ENCODE measurements at places on chromosomes 11 and 22. TPM values are rescaled to one million over a fixed set of nuclear protein-coding genes. Genes with fewer than 3 reads are reported as not detected.

DNA sequence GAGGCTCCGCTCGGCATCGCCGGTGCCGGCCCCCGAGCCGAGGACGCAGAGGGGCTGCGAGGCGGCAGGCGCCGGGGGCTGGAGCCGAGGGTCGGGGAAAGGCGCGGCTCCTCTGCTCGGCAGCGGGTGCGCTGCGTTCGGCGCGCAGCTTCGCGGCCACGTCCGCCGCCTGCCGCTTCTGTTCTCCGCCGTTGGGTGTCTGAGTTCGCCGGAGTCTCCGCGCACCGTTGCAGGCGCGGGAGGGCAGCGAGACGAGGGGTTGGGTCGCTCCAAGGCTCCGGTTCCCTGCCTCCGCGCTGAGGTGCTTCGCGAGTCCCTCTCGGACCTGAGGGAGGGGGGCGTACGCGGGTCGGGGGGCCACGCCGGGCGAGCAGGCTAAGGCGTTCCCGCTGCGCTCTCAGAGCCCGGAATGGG, 347 bp downstream of the MN1 start:
- no peak for DNase-seq
- peaks cover 21% of the 10 kb centered on the region for H3K4me1 ChIP-seq
- H3K27ac ChIP-seq: no peak overlapping the region
- no peaks in the 10 kb centered on the region for H3K36me3 ChIP-seq
- H3K4me3 ChIP-seq: peak overlapping the region; percentile 63
- H3K27me3 ChIP-seq: no peaks in the 10 kb centered on the region

The EFCAB6 gene
- not detected for polyA plus RNA-seq

- no peaks in the 10 kb centered on the region for H3K4me1 ChIP-seq
- DNase-seq: no peak
- H3K27ac ChIP-seq: no peak overlapping the region
- no peaks in the 10 kb centered on the region for H3K36me3 ChIP-seq
Measured at GRCh38 chr11:60835534-60835846, 6.4 kb upstream of the CCDC86 start.

DNA sequence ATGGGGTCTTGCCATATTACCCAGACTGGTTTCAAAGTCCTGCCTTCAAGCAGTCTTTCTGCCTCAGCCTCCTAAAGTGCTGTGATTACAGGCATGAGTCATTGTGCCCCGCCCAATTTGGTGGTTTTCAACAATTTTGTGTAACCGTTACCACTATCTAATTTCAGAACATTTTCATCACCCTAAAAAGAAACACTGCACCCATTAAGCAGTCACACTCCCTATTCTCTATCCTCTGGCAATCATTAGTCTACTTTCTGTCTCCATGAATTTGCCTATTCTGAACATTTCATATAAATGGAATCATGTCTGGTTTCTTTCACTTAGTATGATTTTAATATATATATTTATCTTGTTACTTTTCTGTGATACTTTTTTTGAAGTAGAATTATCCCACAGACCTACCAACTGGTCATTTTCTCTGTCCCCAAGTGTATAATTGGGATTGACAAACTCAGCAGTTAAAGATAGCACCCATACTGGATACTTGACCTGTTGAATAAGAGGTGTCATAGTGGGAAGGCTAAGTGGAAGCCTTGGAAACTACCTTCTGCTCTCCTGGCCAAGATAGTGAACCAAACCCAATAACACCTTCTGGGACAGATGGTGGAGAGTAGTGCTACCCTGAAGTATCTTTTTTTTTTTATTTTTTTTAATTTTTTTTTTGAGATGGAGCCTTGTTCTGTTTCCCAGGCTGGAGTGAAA, 64.8 kb downstream of the STIM1 start:
- no peaks in the 10 kb centered on the region for H3K27me3 ChIP-seq
- H3K4me1 ChIP-seq: peaks cover 50% of the 10 kb centered on the region
- DNase-seq: peak; percentile 46

The SCGB1C1 gene
- polyA plus RNA-seq: not detected

GRCh38 chr11:7579361-7579791, 65.6 kb downstream of the PPFIBP2 start:
- H3K4me1 ChIP-seq: peaks cover 34% of the 10 kb centered on the region
- H3K36me3 ChIP-seq: no peaks in the 10 kb centered on the region
- H3K27ac ChIP-seq: no peak overlapping the region

DNA sequence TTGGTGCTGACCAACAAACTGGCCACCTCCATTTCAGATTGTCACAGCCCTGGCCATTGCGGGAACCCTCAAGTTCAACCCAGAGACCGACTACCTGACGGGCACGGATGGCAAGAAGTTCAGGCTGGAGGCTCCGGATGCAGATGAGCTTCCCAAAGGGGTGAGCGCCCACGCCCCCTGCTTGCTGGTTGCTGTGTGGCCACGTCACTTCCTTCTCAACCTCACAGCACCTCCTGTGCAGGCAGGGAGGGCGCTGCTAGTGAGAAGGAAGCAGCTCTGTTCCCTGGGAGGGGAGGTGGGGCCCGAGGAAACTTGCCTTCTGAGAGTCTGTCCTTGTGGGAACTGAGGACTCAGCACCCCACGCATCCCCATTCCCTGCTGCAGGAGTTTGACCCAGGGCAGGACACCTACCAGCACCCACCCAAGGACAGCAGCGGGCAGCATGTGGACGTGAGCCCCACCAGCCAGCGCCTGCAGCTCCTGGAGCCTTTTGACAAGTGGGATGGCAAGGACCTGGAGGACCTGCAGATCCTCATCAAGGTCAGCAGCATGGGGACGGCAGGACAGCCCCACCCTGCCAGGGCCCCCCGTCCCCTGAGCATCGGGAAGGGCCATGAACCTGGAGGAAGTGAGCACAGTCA, 19.3 kb downstream of the POLR3H start:
- no peak overlapping the region for H3K4me3 ChIP-seq
- H3K27me3 ChIP-seq: no peaks in the 10 kb centered on the region
- H3K4me1 ChIP-seq: peaks cover 15% of the 10 kb centered on the region
- H3K27ac ChIP-seq: peak overlapping the region; percentile 54

GRCh38 chr11:65779919-65780769, 632 bp downstream of the AP5B1 start:
- H3K4me3 ChIP-seq: peak overlapping the region; percentile 65
- H3K27me3 ChIP-seq: no peaks in the 10 kb centered on the region
- peaks cover 3% of the 10 kb centered on the region for H3K36me3 ChIP-seq
- DNase-seq: peak; percentile 74

DNA sequence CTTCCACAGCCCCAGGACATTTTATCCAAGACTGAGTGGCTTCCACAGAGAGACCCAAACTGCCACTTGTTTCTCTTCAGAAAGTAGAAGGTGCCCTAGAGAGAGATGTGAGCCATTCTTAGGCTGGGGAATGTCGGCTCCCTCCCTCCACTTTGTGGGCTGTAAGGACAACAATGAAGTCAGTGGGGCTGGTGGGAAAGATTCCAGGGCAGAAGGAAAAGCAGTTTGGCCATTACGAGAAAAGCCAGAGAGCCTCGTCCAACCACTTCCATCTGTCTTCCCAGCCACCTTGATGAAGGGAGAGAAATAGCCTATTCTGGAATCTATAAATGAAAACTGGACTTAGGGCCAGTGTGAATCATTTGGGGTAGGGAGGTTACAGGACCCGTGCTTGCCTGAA, 382.5 kb downstream of the NXPE2 start:
- no peaks in the 10 kb centered on the region for H3K36me3 ChIP-seq
- no peak overlapping the region for H3K4me3 ChIP-seq
- H3K27ac ChIP-seq: no peak overlapping the region
- no peaks in the 10 kb centered on the region for H3K27me3 ChIP-seq

- H3K36me3 ChIP-seq: no peaks in the 10 kb centered on the region
- H3K4me3 ChIP-seq: no peak overlapping the region
- no peaks in the 10 kb centered on the region for H3K4me1 ChIP-seq
- no peak overlapping the region for H3K27ac ChIP-seq
Measured at GRCh38 chr11:64558065-64558745, 32.8 kb upstream of the SLC22A12 start.

- H3K36me3 ChIP-seq: peaks cover 32% of the 10 kb centered on the region
- H3K27me3 ChIP-seq: no peaks in the 10 kb centered on the region
- no peak for DNase-seq
- peak overlapping the region; percentile 100 for H3K27ac ChIP-seq
- peak overlapping the region; percentile 99 for H3K4me3 ChIP-seq
Measured at GRCh38 chr11:61103851-61104423, 1.6 kb downstream of the CD5 start.

DNA sequence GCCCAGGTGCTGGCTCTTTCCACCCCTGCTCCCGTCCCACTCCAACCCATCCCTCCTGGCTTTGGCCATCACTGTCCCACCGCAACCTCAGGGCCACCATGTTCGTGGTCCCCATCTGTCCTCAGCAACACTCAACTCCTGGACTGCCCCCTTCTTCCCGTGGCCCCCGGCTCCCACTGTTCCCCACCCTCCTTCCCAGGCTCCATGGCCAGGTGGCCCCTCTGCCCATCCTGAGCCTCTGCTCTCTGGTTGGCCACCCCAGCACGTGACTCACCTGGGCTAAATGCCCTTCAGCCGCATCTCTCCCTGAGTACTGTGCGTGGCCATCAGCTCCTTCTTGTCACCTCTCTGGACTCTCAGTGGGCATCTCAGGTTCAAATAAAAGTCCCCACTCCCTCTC, 41.6 kb upstream of the PHF21B start:
- H3K4me3 ChIP-seq: no peak overlapping the region
- DNase-seq: no peak
- no peaks in the 10 kb centered on the region for H3K4me1 ChIP-seq
- H3K27me3 ChIP-seq: no peaks in the 10 kb centered on the region
- H3K27ac ChIP-seq: no peak overlapping the region

The OR52A1 gene
- not detected for polyA plus RNA-seq

- no peaks in the 10 kb centered on the region for H3K36me3 ChIP-seq
- H3K4me1 ChIP-seq: no peaks in the 10 kb centered on the region
- no peaks in the 10 kb centered on the region for H3K27me3 ChIP-seq
- DNase-seq: no peak
- H3K4me3 ChIP-seq: no peak overlapping the region
Measured at GRCh38 chr11:127275774-127276173, 275.2 kb upstream of the KIRREL3 start.

DNA sequence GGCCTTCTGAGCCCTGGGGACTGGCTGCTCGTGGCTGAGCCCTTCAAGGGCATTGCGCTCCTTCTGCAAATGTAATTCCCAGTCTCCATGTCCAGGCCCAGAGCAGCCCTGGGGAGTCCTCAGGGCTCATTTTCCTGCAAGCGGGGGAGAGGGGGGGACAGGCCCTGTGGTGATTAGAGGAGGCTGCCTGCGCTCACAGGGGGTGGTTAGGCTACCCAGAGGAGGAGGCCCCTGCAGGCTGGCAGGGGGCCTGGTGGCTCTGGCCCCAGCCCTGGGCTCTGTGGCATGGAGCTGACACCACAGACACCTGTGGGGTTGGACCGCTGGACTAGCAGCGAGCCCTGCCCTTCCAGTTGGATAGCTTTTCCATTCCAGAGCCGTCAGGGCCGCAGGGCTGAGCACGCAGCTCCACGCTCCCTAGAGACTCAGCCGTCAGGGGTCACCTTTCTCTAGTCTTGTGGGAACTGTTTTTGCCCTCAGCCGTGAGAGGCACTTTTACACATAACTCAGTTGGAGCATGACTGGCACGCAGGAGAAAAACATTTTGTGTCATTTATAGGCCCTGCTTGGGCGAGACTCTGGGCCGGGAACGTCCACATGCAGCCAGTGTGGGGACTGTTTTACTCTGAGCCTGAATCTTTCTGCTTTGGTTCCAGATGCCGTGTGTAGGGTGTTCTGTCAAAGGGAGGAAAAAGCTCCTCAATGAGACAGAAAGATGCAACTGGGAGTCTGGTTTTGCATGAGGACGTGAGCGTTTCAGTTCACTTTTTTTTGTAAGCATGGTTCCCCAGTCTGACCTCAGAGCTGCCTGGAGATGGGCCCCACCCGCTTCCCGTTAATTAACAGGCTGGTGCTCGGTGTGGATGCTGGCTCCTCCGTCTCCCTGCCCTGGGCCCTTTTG, 58.1 kb downstream of the LRP5 start:
- no peak for DNase-seq
- H3K27ac ChIP-seq: no peak overlapping the region
- no peak overlapping the region for H3K4me3 ChIP-seq
- no peaks in the 10 kb centered on the region for H3K27me3 ChIP-seq
- no peaks in the 10 kb centered on the region for H3K36me3 ChIP-seq

GRCh38 chr22:38700270-38700788, 414 bp downstream of the JOSD1 start:
- peak overlapping the region; percentile 98 for H3K27ac ChIP-seq
- DNase-seq: no peak
- H3K4me1 ChIP-seq: peaks cover 61% of the 10 kb centered on the region
- H3K36me3 ChIP-seq: no peaks in the 10 kb centered on the region

- H3K4me1 ChIP-seq: no peaks in the 10 kb centered on the region
- no peak overlapping the region for H3K27ac ChIP-seq
Measured at GRCh38 chr11:115764176-115764575, 260.0 kb upstream of the CADM1 start.

The DBX1 gene
- not detected for polyA plus RNA-seq

GRCh38 chr11:9956483-9956882, 292.6 kb downstream of the SWAP70 start:
- H3K4me1 ChIP-seq: no peaks in the 10 kb centered on the region
- no peaks in the 10 kb centered on the region for H3K27me3 ChIP-seq
- no peaks in the 10 kb centered on the region for H3K36me3 ChIP-seq
- no peak overlapping the region for H3K27ac ChIP-seq

DNA sequence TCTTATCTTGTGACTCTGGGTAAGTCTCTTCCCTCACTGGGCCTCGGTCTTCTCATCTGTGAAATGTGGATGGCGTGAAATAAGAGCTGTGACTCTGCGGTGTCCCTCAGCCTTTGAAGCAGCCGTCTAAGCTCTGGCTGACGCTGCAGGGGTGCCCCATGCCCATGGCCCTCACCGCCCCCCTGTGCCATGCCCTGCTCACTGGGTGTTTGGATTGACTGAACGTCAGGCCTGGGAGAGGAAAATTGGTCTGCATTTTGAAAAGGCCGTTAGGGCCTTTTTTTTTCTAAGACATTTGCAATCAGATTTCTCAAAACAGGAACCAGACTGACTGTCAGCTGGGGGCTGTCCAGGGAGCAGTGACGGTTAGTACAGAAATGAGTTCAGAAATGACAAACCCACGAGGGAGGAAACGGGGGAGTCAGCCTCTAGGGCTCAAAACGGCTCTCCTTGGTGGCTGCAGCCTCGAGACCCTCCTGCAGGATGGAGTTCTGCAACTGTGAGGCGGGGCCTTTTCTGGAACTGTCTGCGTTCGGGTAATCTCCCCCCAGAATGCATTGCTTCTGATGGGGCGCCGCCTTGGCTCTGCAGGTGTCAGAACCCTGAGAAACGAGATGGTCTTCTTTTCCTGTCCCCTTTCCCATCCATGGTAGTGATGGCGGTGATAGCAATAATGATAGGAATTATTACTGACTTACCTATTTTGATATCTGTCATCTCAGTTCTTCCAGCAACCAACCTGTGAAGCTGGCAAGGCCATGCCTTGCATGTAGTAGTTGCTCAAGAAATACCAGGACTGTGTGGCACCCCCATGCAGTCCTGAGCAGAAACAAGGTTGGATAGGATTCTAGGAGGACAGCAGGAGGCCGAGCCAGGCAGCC, 2.0 kb downstream of the GRK2 start:
- H3K4me1 ChIP-seq: peaks cover 67% of the 10 kb centered on the region
- H3K36me3 ChIP-seq: peaks cover 28% of the 10 kb centered on the region
- peak; percentile 68 for DNase-seq
- H3K27me3 ChIP-seq: no peaks in the 10 kb centered on the region
- H3K27ac ChIP-seq: peak overlapping the region; percentile 80
- H3K4me3 ChIP-seq: peak overlapping the region; percentile 88

GRCh38 chr11:132771746-132772145, 760.6 kb downstream of the OPCML start:
- H3K4me3 ChIP-seq: no peak overlapping the region
- no peaks in the 10 kb centered on the region for H3K4me1 ChIP-seq
- DNase-seq: no peak
- H3K27me3 ChIP-seq: no peaks in the 10 kb centered on the region

The GRM5 gene
- polyA plus RNA-seq: not detected

The TRIM48 gene
- not detected for polyA plus RNA-seq

The SYT8 gene
- polyA plus RNA-seq: not detected

GRCh38 chr11:126523441-126524205, 168.1 kb downstream of the ST3GAL4 start:
- no peaks in the 10 kb centered on the region for H3K4me1 ChIP-seq
- H3K4me3 ChIP-seq: no peak overlapping the region
- no peak overlapping the region for H3K27ac ChIP-seq
- no peak for DNase-seq
- no peaks in the 10 kb centered on the region for H3K36me3 ChIP-seq
